ENCODE measurements at places on chromosomes 1 and 21.

DNA sequence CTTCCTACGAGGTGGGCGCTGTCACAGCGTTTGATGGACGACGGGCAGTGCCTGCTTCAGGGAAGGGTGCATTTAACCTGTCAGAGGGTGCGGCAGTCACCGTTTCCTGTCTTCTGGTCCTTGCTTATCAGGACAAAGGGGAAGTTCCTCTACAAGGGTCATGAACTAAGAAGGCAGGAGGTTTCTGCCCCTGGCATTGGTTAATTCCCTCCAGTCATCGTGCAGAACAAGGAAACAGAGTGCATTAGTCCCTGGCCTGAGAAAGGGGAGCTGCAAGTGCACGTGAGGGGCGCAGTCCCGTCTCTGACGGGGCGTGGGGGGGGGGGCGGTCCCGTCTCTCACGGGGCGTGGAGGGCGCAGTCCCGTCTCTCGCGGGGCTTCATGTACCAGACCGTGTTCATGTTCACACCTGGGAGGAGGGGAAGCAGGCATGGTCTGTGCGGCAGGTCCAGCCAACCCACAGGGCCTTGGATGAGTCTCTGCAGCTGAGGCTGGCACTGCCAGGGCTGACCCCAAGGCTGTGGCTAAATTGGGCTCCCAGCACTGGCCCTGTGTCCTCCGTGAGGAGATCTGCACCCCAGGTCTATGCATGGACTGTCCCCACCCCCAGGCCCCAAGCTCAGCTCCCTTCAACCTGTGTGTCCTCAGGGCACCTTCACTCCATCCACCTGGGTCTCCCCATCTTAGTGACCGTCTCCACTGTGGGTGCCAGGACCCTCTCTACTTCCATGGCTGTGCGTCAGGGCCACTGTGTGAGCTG, 89.2 kb upstream of the COL6A1 start:
- no peak for DNase-seq

DNA sequence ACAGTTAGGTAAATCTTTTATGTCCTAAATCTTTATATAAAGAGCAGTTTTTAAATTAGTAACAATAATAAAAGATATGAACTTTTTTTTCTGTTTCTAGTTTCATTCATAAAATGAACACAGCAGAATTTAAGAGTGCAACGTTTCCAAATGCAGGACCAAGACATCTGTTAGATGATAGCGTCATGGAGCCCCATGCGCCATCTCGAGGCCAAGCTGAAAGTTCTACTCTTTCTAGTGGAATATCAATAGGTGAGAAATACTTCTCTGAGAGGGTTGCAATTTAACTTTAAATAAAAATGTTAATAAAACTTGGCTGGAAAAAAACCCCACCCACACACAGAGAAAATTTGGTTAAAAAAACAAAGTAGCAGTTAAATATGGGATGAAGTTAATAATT, 15.0 kb upstream of the ANGPTL1 start:
- DNase-seq, result no peak

DNA sequence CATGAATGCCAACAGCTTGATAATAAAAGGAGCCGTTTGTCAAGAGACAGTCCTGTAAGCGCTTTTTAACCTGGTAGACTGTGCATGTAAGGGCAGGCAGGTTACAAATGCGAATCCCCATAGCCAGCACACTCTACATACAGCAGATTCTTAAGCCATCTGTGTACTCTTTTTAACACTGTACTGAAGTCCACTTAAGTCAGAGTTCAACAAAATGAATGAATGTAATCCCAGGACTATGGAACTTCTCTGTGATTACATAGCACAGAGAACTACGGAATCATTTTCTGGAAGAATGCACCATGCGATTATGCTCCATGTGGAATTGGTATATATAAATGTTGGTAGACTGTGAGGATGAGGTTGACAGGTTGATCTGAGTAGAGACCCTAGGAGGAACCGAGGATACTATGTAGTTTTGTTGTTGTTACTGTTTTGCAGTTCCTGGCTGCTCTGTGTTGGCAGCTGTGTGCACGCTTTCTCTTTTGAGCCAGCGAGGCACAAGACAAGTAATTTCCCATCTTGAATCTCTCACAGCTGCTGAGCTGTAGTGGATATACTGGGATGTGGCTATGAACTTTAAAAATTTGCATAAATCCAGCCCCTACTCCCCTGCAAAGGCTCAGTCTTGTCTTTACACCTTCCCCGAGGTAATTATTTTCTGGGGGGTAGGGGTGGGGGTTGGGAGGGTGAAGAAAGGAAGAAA, 21.9 kb downstream of the LRRC8D start:
- DNase-seq, result no peak

- DNase-seq, result no peak
Measured at GRCh38 chr1:98054786-98055185, 134.0 kb upstream of the DPYD start.

DNA sequence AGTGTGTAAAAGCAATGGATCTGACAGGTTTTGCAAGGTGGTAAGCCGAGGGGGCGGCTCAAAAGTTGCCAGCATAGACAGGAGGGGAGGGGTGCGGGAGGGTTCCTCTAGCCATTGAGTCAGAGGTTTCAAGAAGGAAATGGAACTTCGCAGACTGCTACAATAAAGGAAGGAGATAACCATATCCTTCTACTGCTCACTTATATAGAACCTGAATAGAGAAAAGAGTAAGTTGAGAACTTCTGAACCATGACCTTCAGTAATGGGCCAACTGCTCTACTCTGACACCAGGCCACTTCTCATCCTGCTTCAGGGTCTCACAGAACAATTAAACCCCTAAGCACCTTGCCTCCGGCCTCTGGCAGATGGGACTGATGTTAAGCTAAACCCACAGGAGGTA, 26.3 kb upstream of the BCAR3 start:
- DNase-seq, result no peak

DNA sequence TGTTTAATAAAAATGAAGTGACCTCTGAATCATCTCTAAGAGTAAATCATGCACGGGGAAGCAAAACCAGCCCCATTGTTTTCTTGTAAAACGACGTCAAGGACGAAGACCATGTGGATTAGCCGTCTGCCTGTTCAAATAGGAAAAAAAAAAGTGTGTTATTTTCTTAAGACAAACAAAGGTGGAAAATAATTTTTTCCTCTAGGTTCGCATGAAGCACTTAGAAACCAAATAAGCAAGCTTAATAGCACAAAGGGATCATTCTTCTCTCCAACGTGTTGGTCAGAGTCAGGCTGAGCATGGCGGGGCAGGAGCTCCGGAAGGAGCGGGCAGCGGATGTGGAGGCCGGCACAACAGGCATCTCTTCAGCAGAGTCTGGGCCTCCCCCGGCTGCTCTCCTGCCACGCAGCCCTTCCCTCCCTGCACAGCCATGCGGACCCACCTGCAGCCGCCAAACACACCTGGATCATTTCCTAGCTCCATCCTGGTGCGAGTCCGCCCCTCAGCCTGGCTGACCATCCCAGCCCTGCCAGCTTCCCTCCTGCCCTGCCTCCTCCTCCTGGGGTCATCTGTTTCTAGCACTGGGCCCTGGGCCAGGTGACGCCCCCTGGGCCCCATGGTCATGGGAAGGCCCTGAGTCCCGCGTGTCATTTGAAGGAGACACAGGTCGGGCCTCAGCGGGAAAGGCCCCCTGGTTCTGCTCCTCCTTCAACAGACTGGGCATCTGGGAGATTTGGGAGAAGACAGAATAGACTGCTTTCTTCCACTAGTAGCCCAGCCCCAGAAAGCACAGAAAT, 40.2 kb downstream of the MX1 start:
- DNase-seq, result no peak

DNA sequence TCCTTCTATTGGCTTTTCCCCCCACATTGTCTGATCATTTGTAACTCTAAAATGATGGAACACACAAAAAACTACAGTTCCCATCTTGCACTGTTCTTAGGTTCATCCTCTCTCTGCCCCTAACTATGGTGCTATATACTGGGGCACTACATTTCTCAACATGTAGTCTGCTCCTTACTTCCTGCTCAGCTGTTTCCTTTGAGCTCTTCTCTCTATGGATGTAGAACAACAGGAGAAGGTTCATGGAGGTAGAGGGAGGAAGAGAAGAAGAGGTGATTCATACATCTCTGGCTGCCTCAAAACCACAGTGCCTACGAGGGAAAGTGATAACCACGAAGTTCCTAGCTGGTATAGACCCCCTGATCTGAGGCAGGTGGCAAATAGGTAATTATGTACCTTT, 7.0 kb upstream of the C1orf146 start:
- no peak for DNase-seq

DNA sequence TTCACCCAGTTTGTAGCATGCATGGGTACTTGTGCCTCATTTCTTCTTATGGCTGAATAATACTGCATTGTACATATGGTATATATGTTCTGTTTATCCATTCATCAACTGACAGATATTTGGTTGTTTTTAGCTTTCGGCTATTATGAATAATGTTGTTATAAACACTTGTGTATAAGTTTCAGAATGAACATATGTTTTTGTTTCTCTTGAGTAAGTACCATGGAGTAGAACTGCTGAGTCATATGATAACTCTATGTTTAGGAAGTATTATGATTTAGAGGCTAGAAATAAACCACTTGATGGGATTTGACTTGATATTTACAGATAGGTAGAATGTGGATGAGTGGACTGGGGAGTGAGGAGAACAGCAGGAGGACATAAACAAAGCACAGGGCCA, 48.6 kb downstream of the WNT2B start:
- no peak for DNase-seq

GRCh38 chr1:218350035-218350525, 4.9 kb downstream of the TGFB2 start:
- DNase-seq, result no peak

- no peak for DNase-seq
Measured at GRCh38 chr21:44773291-44773932, 28.2 kb downstream of the UBE2G2 start.

GRCh38 chr1:207965392-207966387, 54.8 kb upstream of the CD34 start:
- DNase-seq, result no peak

- DNase-seq, result no peak
Measured at GRCh38 chr1:156677616-156678596, 699 bp upstream of the NES start.

GRCh38 chr21:44713130-44713529, 1.8 kb upstream of the TSPEAR start:
- DNase-seq, result no peak

- DNase-seq, result no peak
Measured at GRCh38 chr1:167651161-167651693, 21.2 kb downstream of the RCSD1 start.

- DNase-seq, result no peak
Measured at GRCh38 chr21:31358158-31358557, 14.1 kb upstream of the TIAM1 start.

- DNase-seq, result no peak
Measured at GRCh38 chr1:165755393-165756010, 13.2 kb downstream of the TMCO1 start.

GRCh38 chr1:109997867-109998229, 13.3 kb downstream of the AHCYL1 start:
- no peak for DNase-seq

- no peak for DNase-seq
Measured at GRCh38 chr21:17467392-17467791, 45.5 kb upstream of the CXADR start.

GRCh38 chr1:202056644-202057334, 46.4 kb downstream of the ELF3 start:
- no peak for DNase-seq

DNA sequence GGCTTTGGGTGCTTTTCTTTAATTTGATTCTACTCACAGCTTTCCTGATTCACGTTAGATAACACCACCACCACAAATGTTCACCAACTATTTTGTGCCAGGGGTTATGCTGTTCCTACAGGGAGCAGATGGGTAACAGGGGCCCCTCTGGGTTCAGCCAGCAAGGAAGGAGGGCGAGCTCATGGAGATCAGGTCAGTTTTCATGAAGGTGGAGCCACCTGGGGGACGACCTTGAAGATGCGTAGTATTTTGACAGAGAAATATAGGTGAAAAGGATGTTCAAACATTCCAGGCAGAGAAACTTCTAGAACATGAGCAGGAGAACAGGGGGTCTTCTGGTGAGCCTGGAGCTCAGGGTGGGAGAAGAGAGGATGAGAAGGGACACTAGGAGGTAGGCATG, 28.9 kb downstream of the KIAA0040 start:
- DNase-seq, result no peak

GRCh38 chr1:74650561-74650960, 23.0 kb downstream of the ERICH3 start:
- DNase-seq, result no peak

DNA sequence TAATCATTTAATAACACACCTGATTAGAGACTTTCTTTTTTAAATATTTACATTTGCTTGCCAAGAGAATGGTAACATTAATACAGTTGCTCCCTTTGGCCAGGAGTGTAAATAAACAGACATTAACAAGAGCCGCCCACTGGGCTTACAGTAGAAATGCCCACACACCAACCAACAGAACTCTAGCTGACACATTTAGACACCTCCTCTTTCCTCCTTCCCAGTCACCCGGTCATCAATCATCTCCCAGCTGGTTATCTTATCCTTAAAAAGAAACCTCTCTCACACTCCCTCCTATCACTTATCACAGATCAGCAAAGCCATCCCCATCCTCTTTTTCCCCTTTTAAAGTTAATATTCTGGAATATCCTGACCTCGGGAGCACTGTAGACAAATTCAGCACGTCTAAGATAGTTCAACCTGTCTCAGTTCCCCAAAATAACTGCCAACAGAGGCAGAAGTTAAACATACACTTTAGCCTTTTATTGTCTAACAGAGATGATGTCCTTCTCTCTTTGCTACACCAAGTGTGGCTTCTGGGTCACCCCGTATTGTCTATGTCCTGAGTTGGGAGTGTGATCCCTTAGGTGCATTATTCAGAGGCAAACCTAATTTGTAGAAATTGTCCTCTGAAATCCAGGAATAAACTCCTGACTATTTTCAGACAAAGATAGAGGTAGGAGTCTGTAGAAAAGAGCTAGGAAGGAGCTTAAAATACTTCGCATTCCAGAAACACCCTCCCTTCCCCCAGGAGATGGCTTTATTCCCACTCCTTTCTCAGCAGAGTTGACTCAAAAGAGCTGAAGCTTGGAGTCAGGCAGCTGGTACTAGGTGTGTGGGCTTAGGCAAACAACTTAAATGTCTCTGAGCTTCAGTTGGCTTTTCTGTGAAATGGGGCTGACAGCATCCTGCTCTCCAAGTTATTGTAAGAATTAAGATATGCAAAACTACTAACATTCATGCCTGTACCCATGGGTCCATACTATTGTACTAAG, 8.8 kb downstream of the MYCL start:
- DNase-seq, result no peak

DNA sequence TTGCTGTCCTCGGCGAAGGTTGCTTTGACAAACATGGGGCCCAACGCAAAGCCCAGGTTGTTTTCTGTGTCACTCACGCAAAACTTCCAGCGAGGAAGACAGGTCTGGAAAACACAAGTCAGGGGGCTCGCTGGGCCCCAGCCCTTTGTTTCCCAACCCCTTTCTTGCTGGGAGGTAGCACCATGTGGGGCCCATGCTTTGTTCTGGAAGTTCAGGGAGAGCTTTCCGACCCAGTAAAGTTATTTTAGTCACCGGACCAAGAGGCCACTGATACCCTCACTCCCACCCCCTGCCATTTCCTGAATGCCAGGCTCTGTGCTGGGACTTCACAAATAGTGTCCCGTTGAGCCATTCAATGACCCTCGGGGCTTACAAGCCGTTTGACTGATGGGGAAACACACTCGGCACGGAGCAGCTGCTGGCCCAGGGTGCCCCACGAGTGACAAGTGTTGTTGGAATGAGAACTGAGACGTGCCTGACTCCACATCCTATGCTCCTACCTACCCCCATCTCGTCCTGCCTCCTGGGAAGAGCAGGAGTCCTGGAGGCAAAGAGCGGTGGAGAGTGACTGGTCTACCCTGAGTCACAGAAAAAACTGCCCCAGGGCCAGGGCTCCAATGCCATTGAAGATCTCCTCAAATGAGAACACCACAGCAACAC, 52.0 kb downstream of the ECE1 start:
- DNase-seq, result no peak

GRCh38 chr21:40667967-40668366, 179.0 kb downstream of the DSCAM start:
- no peak for DNase-seq

Data from stimulated activated CD4-positive, alpha-beta T cell treated with anti-CD3 and anti-CD28 coated beads, Interleukin-1b, Interleukin-23, amount 100 ng/mL, for 1 hour (primary cell).